HFF-Myc (cell line): ENCODE measurements at places on chromosomes 2 and 18.

- no peak for DNase-seq
Measured at GRCh38 chr2:241015439-241015838, 17.0 kb downstream of the SNED1 start.

DNA sequence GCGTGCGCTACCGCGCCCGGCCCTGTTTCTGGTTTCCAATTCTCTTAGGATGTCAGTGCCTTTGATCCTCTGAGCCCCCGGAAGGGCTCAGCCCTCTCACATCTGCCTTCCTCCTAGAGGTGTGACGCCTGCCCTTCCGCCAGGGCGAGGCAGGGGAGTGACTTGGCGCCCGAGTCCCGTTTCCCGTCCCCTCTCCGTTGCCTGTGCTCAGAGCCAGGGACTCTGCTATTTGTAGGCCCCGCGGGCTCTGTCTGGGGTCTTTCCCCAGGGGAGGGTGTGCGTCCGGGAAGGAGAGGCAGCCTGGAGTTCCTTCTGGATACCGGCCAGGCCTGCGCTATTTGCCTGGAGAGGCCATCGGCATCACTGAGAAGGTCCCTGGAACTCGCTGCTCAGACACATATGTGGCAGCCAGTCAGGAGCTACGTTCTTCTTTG lies 103.7 kb upstream of the TAF1B start:
- no peak for DNase-seq

DNA sequence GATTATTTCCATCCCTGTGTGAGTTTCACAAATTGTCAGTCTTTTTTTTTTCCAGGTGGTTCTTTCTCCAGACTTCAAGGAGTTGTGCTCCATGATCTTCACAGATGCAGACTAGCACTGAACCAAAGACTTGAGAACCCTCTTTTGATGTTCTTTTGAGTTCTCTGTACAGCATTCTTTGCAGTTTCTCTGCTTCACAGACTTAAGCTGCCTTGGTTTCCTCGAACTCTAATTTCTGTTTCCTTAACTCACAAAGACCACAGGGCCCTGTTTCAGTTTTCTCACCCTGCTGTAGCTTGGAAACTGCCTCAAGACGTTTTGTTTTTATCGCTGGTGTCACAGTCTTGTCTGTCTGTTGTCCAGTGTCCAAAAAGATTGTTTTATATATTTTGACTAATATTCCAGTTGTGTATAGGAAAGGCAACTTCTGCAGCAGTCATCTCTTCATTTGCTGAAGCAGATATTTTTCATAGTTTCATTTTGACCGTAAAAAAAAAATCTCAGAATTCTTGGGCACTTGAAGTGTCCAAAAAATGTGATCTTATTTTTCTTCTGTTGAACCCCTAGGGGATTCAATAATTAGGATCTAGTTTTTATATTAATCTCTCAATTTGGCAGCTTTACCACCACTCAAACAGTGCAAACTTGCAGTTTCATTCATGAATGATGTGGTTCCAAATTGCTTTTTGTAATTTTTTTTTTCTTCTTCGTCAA lies 97.0 kb upstream of the MC4R start:
- no peak for DNase-seq

- DNase-seq = no peak
Measured at GRCh38 chr2:137772451-137772850, 191.8 kb upstream of the HNMT start.

GRCh38 chr2:38948995-38949394 lies 59.3 kb downstream of the ARHGEF33 start:
- no peak for DNase-seq

DNA sequence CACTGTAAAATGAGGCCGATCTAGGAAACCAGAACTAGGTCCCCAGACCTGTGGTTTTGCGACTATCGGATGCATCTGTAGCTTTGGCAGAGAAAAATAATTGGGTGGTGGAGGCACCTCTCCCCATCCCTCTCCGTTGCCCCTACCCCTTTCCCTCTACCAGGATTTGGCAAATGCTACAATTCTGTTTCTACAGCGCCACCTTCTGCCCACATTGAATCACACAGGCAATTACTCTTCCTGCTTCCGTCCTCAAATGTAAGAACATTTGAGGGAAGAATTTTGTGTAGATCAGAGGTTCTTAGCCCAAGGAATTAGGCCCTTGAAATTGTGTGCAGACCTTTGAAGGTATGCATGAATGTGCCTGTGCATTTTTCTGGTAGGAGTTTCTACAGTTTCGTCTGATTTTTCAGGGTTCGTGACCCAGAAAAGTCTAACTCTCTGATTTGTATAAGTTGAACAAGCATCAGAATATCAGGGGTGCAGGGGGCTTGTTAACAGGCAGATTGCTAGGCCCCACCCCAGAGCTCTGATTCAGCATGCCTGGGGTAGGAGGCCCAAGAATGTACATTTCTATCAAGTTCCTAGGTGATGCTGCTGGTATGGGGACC lies 11.2 kb downstream of the ATP6V1B1 start:
- DNase-seq = peak; percentile 33

DNA sequence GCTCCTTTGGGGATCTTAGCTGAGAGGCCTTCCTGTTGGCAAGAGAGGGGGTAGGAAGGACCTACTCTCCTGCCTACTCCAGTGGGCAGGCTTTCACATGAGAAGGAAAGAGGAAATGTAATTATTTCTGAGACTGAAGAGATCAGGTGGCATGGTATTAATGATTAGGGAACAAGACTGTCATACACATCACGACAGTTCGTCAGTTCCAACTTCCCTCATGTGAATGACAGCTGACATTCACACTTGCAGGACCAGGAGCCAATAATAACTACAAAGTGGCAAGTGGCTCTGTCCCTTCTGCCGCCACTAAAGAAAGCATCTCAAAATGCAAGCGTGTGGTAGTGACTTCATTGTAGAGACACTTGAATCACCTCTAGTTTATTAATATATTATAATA lies 90.0 kb downstream of the ZCCHC2 start:
- DNase-seq = no peak

DNA sequence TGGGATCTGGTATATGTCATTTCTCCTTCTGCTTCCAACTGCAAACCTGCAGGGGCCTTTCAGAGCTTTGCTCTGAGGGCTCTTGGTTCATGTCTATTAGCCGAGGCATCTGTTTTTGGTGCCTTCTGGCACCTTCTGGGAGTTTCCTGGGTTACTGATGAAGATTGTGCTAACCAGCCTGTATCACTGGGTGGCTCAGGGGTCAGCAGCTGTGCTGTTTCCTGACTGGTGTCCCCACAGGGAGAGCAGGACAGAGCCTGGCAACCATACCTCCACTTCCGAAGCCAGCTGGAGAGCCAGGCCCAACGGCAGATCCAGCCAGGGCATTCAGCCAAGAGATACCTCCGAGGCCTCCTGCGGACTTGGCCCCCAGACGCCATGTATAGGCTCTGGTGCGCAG lies 17.5 kb downstream of the KIAA2012 start:
- DNase-seq = no peak

GRCh38 chr2:11903085-11903606 lies 156.7 kb downstream of the LPIN1 start:
- DNase-seq = no peak

DNA sequence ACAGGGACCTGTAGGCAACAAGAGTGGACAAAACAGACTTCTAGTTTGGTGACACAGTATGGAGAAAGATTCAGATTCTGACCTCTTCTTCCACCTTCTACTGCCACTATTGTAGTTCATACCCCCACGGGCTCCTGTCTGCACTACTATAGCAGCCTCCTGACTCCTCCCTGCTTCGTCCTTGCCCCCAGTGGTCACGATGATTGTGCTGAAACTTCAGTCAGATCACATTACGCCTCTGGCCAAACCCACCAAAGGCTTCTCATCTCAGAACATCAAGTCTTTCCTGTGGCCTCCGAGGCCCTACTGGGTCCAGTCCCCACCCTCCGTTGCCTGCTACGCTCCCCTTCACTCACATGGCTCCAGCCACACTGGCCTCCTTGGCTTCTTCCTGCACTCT lies 147.6 kb downstream of the CYP26B1 start:
- DNase-seq = no peak

DNA sequence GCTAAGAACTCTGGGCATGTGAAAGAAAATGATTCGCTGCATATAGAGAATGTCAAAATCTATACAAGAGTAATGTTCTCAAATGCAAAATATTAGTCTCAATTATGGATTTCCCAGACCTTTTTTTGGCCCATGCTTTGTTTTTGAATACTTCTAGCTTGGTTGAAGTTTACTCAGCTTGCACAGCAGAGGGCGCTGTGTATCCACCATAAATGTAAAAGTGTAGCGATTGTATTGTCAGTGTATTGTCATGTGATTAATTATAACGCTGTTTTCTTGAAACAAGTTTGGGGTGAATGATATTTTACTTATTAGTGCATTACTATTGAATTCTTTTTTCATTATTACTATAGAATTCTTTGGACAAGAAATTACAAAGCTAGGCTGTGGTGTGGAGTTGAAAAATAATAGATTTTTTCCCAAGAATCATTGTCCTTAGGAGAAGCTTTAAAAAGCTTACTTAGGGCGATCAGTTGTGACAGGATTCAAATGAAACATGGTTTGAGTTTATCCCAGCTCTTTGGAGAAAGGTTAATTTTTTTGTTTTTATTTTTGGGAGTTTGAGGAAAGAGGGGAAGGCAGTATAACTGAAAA lies 98.3 kb downstream of the PIK3C3 start:
- peak; percentile 26 for DNase-seq
